ENCODE measurements at places on chromosomes 6 and 20.
A peak's percentile ranks its signal among the peaks of the same experiment; 100 is the strongest.

GRCh38 chr6:142784344-142784743 is 160.6 kb downstream of the HIVEP2 start:
- no peak for DNase-seq

DNA sequence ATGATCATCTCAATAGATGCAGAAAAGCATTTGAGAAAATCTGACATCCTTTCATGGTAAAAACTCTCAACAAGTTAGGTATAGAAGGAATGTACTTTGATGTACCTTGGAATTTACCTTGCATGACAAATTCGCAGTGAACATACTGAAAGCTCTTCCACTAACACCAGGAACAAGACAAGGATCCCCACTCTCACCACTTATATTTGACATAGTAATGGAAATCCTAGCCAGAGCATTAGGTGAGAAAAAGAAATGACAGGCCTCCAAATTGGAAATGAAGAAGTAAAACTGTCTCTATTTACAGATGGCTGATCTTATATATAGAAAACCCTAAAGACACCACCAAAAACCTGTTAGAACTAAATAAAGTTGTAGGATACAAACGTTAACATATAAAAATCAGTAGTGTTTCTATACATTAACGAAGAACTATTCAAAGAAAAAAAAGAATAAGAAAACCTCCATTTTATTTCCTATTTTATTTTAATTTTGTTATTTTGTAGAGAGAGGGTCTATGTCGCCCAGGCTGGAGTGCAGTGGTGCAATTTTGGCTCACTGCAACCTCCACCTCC is 26.9 kb downstream of the PCNA start:
- DNase-seq = no peak

DNA sequence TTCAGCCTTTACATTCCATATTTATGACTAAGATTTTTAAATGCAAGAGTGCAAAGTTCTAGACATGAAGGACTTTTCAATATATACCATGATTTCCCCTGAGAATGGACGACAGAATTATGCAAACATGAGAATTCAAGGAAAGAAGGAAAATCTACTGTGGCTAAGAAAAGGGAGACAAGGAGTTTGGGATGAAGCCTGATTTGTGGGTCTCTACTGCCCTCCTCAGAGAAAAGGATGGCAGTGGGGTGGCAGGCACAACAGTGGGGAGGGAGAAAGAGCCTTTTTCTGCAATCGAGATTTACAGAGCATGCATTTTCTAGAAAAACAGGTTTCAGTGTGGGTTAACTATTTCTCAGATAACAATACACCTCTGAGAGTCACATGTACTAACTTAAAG is 466.9 kb upstream of the NRSN1 start:
- peak; percentile 42 for DNase-seq

DNA sequence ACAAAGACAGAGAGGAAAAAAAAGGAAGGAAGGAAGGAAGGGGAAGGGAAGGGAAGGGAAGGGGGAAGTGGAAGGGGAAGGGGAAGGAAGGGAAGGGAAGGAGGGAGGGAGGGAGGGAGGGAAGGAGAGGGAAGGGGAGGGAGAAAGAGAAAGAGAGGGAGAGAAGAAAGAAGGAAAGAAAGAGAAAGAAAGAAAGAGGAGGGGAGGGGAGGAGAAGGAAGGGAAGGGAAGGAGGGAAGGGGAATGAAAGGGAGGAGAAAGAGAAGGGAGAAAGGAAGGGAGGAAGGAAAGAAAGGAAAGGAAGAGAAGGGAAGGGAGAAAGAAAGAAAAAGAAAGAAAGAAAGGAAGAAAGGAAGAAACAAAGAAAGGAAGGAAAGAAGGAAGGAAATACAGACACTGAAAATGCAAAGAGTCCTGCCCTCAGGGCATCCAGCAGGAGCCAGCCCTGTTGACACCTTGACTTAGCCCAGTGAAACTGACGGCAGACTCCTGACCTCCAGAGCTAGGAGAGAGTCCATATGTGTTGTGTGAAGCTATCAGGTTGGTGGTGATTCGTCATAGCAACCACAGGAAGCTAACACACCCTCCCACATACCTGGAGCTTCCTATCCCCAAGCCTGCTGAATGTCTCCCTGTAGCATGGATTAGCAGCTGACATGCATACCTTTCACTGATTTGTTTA is 58.7 kb upstream of the SULF2 start:
- no peak for DNase-seq

GRCh38 chr6:19669206-19669605 is 168.0 kb upstream of the ID4 start:
- no peak for DNase-seq

- DNase-seq = no peak
Measured at GRCh38 chr6:165988302-165988756, 179.3 kb downstream of the TBXT start.

- DNase-seq = no peak
Measured at GRCh38 chr6:78749326-78749725, 118.0 kb upstream of the IRAK1BP1 start.

DNA sequence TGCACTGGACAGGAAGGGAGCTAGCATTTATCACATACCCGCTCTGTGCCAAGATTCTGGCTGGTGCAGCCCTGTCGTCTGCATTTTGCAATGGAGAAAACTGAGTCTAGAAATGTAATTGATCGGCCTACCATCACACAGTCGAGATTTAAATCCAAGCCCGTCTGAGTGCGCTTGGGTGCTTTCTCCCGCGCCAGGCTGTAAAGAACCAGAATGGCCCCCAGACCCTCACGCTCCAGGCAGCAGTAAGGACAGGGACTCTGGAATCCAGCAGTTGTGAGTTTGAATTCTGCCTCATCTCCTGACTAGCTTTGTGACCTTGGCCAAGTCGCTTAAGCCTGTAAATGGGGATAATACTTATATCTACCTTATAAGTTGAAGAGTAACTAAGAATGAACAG is 10.8 kb downstream of the DYNLRB1 start:
- no peak for DNase-seq

GRCh38 chr6:135853986-135854385 is 2.5 kb downstream of the PDE7B start:
- no peak for DNase-seq

- peak; percentile 91 for DNase-seq
Measured at GRCh38 chr20:62822788-62823651, 6.2 kb downstream of the COL9A3 start.

- DNase-seq = no peak
Measured at GRCh38 chr20:33046412-33046811, 7.3 kb upstream of the BPIFB3 start.

GRCh38 chr20:23966298-23966697 is 22.3 kb downstream of the GGTLC1 start:
- no peak for DNase-seq

GRCh38 chr20:59673998-59674445 is 69.7 kb downstream of the PHACTR3 start:
- DNase-seq = no peak

DNA sequence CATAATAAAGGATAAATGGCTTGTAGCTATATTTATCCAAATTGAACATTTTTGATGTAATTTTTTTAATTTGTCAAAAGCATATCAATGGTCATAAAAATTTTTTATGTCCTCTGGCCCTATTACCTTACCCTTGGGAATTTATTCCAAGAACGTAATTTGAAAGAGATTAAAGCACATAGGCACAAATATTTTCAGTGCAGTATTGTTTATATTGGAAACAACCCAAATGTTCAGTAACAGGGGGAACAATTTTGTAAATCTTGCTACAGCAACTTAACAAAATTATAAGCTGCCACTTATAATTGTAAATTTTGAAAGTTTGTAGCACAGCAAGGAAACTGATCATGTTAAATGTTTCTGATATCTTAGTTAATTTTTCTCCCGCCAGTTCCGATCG is 142.4 kb downstream of the MTHFD1L start:
- DNase-seq = no peak

DNA sequence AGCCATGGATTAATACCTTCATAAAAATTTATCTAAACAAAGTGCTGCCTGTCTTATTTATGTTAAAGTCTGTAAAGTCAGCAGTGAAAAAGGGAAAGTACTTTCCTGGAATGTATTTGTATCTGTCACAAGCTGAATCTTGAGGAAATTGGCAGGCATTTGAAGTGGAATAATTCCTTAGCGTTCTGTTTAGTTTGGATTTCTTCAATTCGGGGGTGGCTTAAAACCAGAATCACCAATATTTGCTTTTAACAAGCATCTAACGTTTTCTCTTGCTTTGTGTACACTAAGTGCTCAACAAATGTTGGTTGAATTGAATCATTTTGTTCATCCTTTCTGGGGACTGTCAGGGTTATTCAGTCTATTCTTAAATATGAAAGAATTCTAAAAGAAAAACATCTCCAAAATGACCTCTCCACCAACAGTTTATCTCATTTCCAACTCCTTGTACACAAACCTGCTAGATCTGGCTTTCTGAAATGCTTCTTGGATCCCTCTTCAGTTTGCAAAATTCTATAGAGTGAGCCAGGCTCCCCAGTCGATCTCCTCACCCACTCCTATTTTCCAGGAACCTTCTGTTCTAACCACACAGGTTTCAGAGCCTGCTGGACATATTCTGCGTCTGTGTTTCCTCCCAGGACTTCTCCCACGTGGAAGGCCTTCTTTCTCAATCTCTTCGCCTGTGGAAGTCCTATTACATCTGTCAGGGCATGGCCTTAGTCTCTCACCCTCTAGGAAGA is 2.0 kb upstream of the NPEPL1 start:
- DNase-seq = no peak

GRCh38 chr6:53391170-53391569 is 42.4 kb upstream of the ELOVL5 start:
- no peak for DNase-seq

DNA sequence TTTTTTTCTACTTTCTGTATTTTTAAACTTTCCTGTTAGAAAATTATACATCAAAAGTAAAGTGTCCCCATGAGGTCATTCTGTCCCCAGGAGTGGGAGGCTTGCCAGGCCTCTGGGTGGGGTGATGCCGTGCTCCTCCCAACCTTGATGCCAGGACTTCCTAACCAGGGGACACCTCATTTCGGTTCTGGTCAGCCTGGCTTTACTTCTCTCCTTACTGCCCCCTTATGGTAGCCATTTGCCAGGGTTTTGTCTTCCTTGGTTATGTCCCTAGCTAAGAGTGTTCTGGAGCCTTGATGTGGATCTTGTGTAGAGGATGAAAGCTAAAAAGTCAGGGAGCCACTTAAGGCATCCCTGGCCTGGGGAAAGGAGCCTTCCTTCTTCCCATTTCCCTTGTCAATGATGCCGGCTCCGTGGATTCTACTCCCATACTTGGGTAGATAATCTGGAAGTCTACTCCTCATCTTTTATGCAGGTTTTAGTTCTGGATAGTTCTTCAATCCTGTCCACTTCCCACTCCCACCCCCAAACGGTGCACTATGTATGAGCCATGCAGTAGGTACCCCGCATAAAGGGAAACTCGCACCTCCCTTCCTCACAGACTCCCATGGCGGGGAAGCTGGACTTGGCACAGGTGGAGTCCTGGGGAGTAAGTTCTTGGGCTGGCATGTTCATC is 164.1 kb upstream of the SALL4 start:
- peak; percentile 67 for DNase-seq

GRCh38 chr6:88513920-88514319 is 347.8 kb upstream of the CNR1 start:
- no peak for DNase-seq

GRCh38 chr20:16666272-16666671 is 63.6 kb upstream of the SNRPB2 start:
- DNase-seq = no peak

GRCh38 chr6:152380351-152380767 is 256.8 kb downstream of the SYNE1 start:
- peak; percentile 56 for DNase-seq

All from small intestine (tissue), 16 donors.